ENCODE measurements at places on chromosomes 6 and 20. TPM values are rescaled to one million over a fixed set of nuclear protein-coding genes. Genes with fewer than 3 reads are reported as not detected.

Gene ANGPT4
- 0.07 TPM for polyA plus RNA-seq

DNA sequence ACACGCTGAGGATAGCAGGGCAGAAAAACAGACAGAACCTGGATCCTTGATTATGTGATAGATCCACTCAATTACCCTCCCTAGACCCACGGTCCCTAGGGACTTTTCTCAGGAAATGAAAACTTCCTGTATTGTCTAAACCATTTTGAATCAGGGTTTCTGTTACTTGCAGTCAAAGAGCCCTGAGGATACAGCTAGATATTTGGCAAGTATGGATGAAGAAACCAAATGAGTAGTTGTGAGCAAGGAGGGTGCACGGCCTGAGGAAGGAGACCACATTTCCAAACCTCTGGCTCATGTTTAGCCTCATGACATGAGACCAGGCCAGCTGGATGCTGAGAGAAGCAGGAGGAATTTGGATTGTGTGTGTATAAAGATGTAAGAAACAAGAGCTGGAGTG lies 91.6 kb downstream of the MRPL14 start:
- no peak for DNase-seq

Gene FABP7
- polyA plus RNA-seq = 20.4 TPM

GRCh38 chr6:163745536-163746400 lies 331.2 kb downstream of the QKI start:
- DNase-seq = no peak

GRCh38 chr6:75870389-75870788 lies 121.3 kb downstream of the MYO6 start:
- no peak for DNase-seq

DNA sequence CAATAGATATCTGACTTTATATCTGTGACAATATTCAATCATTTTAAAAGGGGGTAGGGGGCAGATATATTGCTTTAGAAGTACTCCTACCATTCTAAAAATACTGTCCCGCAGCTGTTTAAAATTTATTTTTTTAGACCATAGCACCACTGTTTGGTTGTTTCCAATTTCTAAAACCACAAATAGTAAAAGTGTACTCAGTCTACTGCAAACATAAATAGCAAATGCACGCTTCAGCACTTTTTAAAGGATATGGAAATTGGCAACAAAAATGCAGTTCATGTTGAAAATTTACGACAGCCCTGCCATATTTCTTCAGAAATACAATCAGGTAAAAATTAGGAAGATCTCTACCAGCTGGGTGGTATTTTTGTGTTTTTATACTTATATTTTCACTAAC lies 132.0 kb upstream of the RUNX2 start:
- DNase-seq = peak; percentile 9

- no peak for DNase-seq
Measured at GRCh38 chr20:20342066-20342465, 25.8 kb upstream of the INSM1 start.

DNA sequence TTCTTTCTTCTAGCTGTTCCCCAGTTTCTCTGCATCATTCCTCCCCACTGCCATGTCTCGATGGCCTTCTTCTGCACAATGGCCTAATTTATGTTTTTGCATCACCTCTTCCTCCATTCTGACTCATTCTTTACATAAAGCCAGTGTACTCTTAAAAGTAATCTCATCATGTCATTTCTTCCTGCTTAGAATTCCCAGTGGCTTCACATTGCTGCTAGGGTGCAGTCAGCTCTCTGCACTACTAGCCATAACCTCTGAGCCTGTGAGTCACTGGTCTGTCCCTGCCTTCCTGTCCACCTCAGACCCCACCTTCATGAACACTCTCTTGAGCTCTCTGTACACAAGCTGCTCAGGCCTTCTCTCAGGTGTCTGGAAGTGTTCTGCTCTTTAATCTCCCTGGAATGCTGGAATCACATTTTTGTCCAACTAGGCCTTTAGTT lies 24.1 kb upstream of the TRIM27 start:
- DNase-seq = no peak

DNA sequence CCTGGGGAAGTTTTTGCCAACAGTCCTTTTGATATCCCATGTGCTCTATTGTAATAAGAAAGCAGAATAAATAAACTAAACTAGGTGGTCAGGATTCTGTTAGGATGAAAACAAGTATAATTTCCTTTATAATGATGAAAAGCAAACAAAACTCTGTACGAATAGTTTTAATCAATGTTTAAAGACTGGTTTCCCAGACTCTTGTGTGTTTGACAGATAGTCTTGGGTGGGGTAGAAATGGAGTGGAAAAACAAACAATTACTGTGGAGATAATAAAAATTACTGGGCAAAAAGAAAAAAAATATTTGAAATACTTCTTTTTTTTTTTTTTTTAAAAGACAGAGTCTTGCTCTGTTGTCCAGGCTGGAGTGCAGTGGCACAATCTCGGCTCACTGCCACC lies 152.1 kb upstream of the FLRT3 start:
- DNase-seq = no peak

DNA sequence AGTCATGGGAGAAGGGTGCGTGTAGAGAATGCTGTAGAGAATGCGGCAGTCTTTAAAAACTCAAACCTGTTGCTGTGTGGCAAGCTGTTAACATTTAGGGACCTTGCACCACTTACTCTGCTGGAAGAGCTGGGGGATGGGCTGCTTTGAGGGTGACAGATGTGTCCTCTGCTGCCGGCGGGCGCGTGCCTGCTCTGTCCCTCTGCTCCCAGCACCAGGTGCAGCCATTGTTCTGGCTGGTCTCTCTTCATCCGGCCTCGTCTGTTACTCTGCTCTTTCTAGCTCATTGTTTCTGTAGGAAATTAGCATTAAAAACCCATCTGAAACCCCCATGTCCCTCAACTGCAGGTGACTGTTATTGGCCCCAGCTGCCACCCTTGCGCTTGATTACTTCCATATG lies 78.5 kb downstream of the CBFA2T2 start:
- peak; percentile 40 for DNase-seq

DNA sequence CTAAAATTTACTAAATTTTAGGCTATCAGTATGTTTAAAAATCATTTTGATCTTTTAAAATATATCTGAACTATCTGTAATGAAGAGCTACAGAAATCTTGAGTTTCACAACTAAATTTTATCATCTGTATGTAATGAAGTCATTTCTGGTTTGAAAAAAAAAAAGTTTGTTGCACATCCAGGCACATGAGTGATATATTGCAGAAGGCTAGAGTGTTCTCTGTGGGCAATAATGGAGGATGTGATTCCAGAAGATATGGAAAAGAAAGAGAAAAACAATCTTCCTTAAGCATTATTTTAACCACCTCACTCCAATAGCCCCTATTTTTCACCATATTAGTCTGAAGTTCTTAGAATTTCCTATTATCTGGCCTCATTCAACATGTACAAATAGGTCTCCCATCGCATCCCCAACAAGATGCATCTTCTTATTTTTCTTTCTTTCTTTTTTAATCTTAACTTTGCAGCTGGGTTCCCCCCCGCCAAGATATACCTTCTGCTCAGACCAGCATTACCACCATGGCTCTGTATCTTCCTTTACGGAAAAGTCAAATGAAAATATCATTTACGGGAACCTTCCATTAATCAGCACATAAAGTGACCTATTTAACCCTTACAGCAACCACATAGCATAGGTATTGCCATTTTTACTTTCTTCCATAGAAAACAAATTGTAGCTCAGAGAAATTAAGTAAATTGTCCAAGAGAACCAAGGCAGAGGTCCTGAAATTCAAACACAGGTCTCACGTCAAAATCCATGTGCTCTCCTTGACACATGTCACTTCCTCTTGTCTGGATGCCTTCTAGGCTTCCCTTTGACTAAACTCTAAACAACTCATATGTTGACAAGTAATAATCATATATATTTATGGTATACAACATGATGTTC lies 116.9 kb downstream of the KIF13A start:
- no peak for DNase-seq

GRCh38 chr6:147023581-147023980 lies 180.6 kb upstream of the STXBP5 start:
- no peak for DNase-seq

- no peak for DNase-seq
Measured at GRCh38 chr6:148407372-148407771, 64.7 kb downstream of the SASH1 start.

Gene PAK5
- 0.18 TPM for polyA plus RNA-seq
